Upper lobe of left lung (tissue), 6 donors: ENCODE measurements at places on chromosomes 7 and 10.

GRCh38 chr7:114622221-114622620 lies 207.6 kb downstream of the FOXP2 start:
- H3K27ac ChIP-seq: no peak overlapping the region
- no peaks in the 10 kb centered on the region for H3K27me3 ChIP-seq
- no peaks in the 10 kb centered on the region for H3K36me3 ChIP-seq
- no peak for DNase-seq

- H3K36me3 ChIP-seq: no peaks in the 10 kb centered on the region
- no peak overlapping the region for H3K27ac ChIP-seq
- no peaks in the 10 kb centered on the region for H3K4me1 ChIP-seq
- H3K4me3 ChIP-seq: no peak overlapping the region
Observed at GRCh38 chr10:19791032-19791431, 25.2 kb upstream of the PLXDC2 start.

DNA sequence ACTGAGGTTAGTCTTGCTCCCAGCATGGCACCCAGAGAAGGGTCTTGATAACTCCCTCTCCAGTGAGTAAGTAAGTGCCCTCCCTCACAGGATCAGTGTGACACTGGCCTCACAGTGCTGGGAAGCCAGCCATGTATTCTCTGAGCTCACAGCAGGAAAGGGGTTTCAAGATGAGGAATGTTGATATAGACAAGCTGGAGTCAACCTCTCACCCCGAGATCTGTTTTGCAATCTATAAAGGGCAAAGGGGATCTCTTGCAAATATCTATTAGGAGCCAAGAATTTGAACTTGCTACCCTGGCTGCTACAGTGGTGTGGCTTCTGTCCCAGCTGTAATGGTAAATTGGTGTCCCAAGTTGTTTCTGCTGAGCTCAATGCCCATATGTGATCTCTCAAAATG lies 70.2 kb upstream of the ADAM12 start:
- H3K4me3 ChIP-seq: no peak overlapping the region
- no peaks in the 10 kb centered on the region for H3K4me1 ChIP-seq
- no peak for DNase-seq
- no peak overlapping the region for H3K27ac ChIP-seq
- no peaks in the 10 kb centered on the region for H3K36me3 ChIP-seq

DNA sequence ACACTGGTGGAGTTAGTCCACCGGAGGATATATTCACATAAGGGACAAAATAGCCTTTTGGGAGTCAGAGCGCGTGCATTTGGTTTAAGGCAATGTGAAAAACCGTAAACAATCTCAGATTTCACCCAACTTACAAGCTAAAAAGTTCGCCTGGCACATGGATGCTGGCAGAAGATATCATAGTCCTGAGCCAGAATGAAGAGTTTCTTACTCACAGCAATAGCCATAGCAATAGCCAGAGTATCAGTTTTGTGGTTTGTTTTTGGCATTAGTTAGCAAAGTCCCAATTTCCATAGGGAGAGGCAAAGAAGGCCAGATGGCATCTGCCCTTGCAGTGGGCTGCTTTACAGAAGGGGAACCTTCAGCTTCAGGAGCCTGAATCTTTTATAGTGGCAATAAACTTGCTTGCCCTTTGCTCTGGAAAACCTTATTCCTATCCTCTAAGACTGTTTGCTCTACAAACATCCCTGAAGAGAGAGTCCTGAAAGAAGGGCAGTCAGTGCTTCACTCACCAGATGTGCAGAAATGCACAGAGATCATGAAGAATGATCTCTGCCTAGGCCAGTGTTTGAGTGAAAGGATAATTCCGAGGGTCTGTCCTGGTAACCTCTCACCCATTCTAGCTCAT lies 28.7 kb upstream of the RSBN1L start:
- no peak overlapping the region for H3K4me3 ChIP-seq
- peaks cover 5% of the 10 kb centered on the region for H3K4me1 ChIP-seq
- no peak for DNase-seq
- H3K27me3 ChIP-seq: no peaks in the 10 kb centered on the region
- no peaks in the 10 kb centered on the region for H3K36me3 ChIP-seq

GRCh38 chr10:72765051-72765745 lies 73.3 kb downstream of the MCU start:
- DNase-seq: no peak
- H3K27me3 ChIP-seq: no peaks in the 10 kb centered on the region
- no peak overlapping the region for H3K4me3 ChIP-seq
- no peaks in the 10 kb centered on the region for H3K4me1 ChIP-seq

GRCh38 chr7:6489612-6490011 lies 41.9 kb upstream of the DAGLB start:
- no peak overlapping the region for H3K27ac ChIP-seq
- no peaks in the 10 kb centered on the region for H3K36me3 ChIP-seq
- no peaks in the 10 kb centered on the region for H3K27me3 ChIP-seq

DNA sequence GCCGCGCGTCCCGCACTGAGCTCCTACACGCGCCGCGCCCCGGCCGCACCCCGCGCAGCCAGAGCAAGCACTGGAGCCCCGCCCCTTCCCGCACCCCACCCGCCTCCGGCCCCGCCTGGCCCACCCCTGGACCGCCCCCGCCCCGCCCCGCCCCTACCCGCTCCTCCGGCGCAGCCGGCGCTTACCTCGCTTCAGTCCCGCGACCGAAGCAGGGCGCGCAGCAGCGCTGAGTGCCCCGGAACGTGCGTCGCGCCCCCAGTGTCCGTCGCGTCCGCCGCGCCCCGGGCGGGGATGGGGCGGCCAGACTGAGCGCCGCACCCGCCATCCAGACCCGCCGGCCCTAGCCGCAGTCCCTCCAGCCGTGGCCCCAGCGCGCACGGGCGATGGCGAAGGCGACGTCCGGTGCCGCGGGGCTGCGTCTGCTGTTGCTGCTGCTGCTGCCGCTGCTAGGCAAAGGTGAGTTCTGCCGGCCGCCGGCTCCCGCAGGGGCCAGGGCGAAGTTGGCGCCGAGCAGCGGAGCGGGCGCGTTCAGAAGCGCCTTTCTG lies at the start of gene RET:
TSS of gene RET (plus strand) at position 194 of the 545 bp plus-strand sequence. CDS start at position 384, 190 bp downstream.
- DNase-seq: peak; percentile 88
- peak within 1 kb of the TSS; percentile 37 for H3K4me3 ChIP-seq
- no peaks in the 10 kb centered on the region for H3K36me3 ChIP-seq
- H3K27ac ChIP-seq: no peak within 1 kb of the TSS
- peaks cover 14% of the 10 kb centered on the region for H3K4me1 ChIP-seq

DNA sequence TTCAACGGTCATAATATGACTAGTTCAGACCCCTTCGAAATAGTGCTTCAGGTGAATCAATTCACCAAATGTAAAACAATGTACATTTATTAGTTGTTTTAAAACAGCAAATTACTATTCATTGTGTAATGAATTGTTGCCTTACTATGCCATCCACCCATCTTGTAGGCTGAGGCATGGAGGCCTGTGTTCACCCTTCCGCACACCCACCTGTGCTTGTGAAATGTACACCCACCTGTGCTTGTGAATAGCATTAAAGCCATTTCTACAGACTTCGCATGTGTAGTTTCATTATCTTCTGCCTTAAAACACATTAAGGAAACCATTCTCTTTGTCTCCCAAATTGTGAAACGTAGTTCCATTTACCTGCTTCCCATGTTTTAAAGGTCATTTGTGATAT lies 16.8 kb downstream of the CLRN3 start:
- peaks cover under 1% of the 10 kb centered on the region for H3K4me1 ChIP-seq
- no peak overlapping the region for H3K27ac ChIP-seq
- no peak overlapping the region for H3K4me3 ChIP-seq
- H3K36me3 ChIP-seq: no peaks in the 10 kb centered on the region
- no peaks in the 10 kb centered on the region for H3K27me3 ChIP-seq
- DNase-seq: no peak

- DNase-seq: no peak
- H3K4me3 ChIP-seq: no peak overlapping the region
- no peaks in the 10 kb centered on the region for H3K36me3 ChIP-seq
- H3K4me1 ChIP-seq: no peaks in the 10 kb centered on the region
- no peaks in the 10 kb centered on the region for H3K27me3 ChIP-seq
- no peak overlapping the region for H3K27ac ChIP-seq
Observed at GRCh38 chr10:77516575-77516974, 121.0 kb downstream of the KCNMA1 start.

DNA sequence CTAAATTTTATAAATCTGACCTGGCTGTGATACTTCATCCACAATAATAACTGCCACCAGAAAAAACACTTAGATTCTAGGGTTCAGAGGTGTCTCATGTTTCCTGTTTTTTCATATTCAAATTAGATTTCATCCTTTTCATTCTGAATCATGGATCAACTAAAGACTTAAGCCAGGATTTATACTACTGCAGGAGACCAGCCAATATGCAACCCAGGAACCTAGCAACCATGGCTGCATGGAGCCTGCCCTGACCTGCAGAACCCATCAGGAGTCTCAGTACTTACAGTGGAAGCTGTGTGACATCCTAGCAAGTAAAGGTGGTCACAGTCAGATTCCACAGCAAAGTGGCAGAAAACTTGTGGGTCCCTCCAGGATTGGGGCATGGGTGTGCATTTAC lies 40.5 kb upstream of the RNF148 start:
- H3K4me3 ChIP-seq: no peak overlapping the region
- no peak overlapping the region for H3K27ac ChIP-seq
- H3K4me1 ChIP-seq: no peaks in the 10 kb centered on the region
- peaks cover 1% of the 10 kb centered on the region for H3K36me3 ChIP-seq
- H3K27me3 ChIP-seq: no peaks in the 10 kb centered on the region

DNA sequence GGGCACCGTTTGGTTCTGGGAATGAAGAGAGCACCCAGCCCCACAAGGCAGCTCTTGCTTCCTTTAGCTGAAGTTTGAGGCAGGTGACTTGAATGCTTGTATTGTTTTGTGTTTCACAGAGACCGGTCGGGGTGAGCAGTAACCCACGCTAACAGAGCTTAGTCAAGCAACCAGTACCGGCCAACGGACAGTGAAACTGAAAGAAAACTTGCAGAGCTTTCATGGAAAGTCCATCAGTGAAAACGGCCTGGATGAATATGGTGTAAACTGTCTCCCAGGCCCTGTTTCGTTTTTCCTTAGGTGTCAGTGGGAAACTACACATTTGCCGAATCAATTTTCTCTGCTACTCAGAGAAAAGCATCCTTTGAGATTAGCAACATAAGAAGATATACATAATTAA lies 101.1 kb downstream of the LYZL1 start:
- H3K4me1 ChIP-seq: no peaks in the 10 kb centered on the region
- no peak for DNase-seq
- H3K27me3 ChIP-seq: no peaks in the 10 kb centered on the region
- H3K36me3 ChIP-seq: no peaks in the 10 kb centered on the region
- H3K4me3 ChIP-seq: no peak overlapping the region

DNA sequence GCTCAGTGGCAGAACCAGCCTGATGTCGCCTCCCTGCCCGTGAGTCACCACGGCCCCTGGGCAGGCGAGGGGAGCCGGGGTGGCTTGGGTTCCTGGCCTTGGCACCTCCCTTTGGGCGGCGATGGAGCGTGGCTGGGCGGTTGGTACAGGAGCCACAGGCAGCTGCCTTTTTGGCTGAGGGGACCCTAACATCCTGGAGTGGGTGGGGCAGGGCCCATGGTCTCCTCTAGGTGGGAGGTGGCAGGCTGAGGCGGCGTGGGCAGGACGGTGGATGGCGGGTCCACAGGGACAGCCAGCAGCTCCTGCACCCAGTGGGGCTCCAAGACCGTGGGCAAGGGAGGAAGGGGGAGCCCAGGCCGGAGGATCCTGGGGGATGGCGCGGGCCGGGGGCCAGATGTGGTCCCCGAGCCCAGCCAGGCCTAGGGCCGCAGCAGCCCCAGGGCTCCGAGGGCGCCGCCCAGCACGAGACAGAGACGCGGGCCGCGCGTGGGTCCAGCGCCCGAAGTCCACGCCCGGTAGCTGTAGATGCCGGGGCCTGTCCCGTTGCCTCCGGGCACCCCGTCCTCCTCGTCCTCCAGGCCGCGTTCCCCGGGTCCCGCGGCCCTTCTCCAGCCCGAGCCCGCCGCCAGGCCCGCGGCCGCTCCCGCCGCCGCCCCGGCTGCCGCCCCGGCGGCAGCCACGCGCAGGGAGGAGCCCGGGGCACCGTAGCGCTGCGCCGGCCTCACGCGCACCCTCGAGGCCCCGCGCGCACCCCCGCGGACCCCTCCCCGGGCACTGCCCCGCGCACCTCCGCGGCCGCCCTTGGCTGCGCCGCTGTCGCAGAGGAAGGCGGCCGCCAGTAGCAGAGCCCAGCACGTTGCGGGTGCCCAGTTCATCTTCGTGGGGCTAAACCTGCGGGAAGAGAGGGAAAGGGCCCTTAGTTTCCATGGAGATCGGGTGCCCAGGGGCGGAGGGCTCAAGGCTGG lies 1.3 kb downstream of the SPRN start:
- no peak for DNase-seq
- H3K36me3 ChIP-seq: no peaks in the 10 kb centered on the region
- peaks cover 2% of the 10 kb centered on the region for H3K4me1 ChIP-seq
- no peaks in the 10 kb centered on the region for H3K27me3 ChIP-seq
- no peak overlapping the region for H3K4me3 ChIP-seq

- H3K4me3 ChIP-seq: no peak overlapping the region
- H3K4me1 ChIP-seq: no peaks in the 10 kb centered on the region
- H3K27me3 ChIP-seq: no peaks in the 10 kb centered on the region
- no peak for DNase-seq
- no peaks in the 10 kb centered on the region for H3K36me3 ChIP-seq
Observed at GRCh38 chr7:69411466-69411865, 186.8 kb upstream of the AUTS2 start.
